Suprapubic skin (tissue), 4 donors: ENCODE measurements at places on chromosomes 13 and 19.

- DNase-seq: no peak
These were observed 18.0 kb downstream of the VAV1 start for GRCh38 chr19:6790194-6791128.

DNA sequence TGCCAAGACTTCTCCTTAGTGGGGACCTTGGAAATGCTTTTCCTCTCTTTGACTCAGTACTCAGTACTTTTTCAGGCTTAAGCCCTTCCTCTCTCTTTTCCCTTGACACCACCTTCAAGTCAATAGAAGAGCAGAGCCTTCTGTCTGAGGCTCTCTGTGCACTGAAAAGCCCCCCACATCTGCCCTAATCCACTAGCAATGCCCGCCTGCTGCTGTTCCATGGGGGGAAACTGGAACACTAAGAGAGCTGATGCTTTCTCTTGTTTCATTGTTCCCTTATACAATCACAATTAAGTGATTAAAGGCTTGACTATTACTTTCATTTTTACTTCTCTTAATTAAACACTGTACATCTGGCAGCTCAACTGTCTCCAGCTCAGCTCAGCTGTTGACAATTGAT, 254.5 kb downstream of the SLITRK6 start:
- DNase-seq: no peak

DNA sequence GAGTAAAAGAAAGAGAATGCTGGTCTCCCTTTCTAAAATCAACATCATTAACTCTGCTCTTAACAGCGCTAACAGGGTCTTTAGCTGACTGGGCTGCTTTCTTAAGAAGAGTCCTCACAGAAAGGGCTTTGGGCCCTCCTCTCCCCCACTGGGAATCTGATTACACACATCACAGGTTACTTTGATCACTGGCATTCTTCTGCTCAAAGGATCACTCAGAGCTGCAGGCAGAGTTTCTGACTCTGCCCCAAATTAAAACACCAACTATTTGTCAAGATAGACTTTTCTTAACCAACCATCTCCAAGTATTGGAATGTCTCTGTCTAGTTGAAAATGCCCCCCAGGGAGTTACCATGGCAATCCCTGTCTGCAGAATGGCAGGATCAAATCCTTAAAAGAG, 31.1 kb upstream of the SIAH3 start:
- no peak for DNase-seq

DNA sequence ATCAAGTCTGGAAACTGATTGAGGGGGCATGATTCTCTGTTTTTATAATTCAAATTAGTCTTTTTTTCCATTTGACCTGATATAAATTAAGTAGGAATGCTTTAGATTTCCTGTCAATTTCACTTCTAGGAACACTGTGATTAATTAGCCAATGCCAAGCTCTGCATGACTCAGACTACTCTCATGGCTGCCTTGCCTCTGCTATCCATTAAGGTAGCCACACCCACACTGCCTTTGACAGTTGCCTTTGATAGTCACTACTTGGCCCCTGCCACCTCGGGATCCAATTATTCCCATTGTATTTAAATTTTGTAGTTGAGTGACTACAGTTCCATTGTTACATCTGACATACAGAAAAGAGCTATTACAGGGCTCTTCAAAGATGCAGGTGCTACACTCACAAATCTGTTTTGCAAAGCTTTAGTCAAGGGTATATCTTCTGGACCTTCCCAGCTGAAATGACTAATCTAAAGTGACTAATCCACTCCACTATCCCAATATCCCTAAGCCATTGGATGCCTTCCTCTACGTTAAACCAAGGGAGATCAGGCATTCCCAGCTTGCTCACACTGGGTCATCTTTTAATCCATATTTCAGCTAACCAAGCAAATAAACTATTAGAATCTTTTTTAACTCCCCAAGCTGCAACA, 1193.1 kb upstream of the MIR17HG start:
- DNase-seq: no peak

DNA sequence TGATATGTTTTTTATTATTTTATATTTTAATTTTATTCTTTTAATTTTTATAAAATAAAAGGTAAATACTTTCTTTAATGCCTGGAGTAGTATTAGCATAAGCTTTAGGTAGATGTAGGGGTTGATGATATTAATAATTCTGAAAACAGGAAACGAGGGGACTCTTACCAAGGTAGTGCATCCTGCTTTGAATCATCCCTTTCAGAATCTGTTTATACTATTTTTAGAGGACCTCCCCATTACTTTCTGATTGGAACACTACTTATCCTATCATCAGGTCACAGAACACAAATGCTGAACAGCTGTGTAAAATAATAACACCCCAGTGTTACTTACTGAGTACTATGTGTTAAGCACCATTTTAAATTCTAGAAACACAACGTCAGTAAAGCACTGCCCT, 27.3 kb downstream of the COG6 start:
- no peak for DNase-seq

DNA sequence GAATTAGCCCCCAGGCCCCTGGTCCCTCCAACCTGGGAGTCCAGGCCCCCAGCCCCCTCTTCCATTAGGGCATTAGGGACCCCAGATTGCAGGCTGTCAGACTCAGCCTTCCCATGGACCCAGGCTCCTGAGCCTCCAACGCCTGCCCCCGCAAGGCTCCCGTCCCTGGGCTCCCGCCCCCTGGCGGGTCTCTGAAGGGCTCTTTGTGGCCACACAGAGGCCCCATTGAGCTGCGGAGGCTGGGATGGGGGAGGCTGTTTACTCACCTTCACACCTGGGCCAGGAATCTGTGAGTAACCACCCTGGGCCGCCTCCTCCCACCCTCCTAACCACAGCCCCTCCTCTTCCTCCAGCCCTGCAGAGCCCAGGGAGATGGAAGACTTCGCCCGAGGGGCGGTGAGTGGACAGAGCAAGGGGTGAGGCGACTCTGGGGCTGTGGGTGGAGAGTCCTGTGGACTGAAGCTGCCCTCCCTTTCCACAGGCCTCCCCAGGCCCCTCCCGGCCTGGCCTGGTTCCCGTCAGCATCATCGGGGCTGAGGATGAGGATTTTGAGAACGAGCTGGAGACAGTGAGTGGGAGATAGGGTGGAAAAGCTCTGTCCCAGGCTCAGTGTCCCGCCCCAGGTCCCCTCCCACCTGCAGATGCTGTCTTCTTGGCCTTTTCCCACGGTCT, 4.9 kb downstream of the ARHGEF1 start:
- no peak for DNase-seq

DNA sequence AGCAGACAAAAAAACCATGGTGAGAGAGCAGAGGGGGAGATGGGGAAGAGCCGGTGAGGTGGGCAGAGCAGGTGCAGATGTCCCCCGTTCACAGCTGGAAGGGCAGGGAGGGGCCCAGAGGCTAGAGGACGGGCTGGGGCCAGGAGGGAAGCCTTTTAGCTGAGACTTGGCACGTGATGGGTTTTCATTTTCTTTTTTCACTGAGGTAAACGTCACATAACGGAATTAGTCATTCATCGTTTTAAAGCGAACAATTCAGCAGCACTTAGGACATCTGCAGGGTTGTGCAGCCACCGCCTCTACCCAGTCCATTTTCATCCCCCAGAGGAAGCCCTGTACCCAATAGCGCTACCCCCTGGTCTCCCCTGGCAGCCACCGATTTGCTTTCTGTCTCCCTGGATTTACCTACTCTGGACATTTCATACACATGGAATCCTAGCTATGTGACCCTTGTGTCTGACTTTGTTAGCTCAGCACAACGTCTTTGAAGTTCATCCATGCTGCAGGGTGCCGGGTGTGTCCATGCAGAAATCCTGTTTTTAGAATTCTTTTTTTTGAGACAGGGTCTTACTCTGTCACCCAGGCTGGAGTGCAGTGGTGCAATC, 16.0 kb upstream of the EMC10 start:
- DNase-seq: no peak

GRCh38 chr19:6963244-6963852, 57.9 kb downstream of the MBD3L2B start:
- DNase-seq: no peak

GRCh38 chr13:30968846-30969245, 36.4 kb downstream of the TEX26 start:
- DNase-seq: no peak

- DNase-seq: no peak
These were observed 651 bp downstream of the GAPDHS start for GRCh38 chr19:35533822-35534392.

DNA sequence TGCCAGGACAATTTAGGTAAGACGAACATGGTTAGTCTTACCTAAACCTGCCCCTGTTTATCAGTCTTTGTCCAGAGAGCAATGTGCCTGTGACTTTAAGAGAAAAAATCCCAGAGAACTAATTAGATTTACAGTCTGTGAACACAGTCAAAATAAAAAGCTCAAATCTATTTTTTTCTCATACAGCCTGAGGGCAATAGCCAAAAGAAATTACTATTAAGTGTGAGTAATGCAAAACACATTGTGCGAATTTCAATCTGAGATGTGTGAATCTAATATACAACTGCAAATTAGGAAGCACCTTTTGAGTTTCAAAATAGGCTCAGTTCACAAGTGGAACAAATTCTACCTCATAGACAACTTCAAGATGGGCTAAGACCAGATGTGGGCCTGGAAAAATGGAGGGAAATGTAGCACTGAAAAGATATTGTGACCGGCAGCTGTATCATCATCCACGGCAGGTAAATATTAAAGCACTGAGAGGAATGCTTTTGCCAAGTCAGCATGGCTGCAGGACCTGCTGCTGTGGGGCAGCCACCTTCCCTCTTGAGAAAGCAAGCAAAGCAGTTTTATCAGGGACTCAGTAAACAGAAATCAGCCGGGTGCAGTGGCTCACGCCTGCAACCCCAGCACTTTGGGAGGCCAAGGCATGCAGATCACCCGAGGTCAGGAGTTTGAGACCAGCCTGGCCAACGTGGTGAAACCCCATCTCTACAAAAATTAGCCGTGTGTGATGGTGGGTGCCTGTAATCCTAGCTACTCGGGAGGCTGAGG, 114.8 kb downstream of the KATNAL1 start:
- no peak for DNase-seq

GRCh38 chr19:32691291-32691951, at the start of gene NUDT19:
Gene NUDT19 (plus strand): TSS chr19:32691821. CDS start chr19:32691961, 140 bp downstream.
- DNase-seq: peak; percentile 91

- DNase-seq: no peak
These were observed 15.9 kb upstream of the EFNB2 start for GRCh38 chr13:106551350-106551749.

GRCh38 chr13:49759503-49759902, 33.0 kb downstream of the KPNA3 start:
- DNase-seq: no peak

GRCh38 chr19:3664879-3665642, 35.2 kb downstream of the PIP5K1C start:
- no peak for DNase-seq

DNA sequence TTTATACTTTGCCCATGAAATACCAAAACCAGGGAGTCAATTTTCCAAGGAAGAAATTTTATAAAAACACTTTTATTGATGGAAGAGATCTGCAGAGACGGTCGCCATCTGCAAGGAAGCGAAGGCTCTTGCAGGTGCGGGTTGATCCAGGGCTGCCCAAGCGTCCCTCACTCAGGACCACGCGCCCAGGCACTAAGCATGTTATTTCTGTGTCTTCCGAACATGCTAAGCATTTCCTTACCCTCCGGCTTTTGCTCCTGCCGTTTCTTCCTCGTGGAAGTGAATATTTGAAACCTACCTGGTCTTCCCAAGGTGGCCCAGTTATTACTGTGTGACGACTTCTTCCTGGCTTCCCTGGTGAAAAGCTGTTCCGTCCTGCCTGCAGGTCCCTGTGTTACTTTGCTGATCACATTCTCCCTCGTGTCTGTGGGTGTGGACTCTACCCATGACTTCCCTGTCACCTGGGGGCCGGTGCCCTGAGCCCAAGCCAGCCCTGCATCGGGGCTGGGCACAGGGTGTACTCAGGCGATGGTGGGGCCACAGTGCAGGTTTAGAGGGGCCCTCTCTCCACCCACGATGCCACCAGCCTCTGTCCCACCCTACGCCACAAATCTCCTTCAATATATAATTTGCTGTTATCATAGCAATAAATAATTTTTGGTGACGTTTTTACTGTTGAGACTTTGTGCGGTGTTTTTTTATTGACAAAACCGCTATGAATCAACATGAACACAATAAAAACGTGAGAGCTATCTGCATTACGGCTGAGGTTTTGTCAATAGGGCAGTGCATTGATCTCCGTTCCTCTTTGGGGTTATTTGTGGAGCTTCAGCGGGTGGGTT, 119.4 kb downstream of the URI1 start:
- DNase-seq: peak; percentile 41

- no peak for DNase-seq
These were observed 27.6 kb downstream of the ARHGEF18 start for GRCh38 chr19:7376151-7376852.
